ENCODE measurements at places on chromosomes 2 and 18.

GRCh38 chr18:43277164-43277600, at the start of gene SYT4:
Gene SYT4 (minus strand): TSS chr18:43277490. CDS start chr18:43277281, 209 bp downstream.
- DNase-seq, result no peak

DNA sequence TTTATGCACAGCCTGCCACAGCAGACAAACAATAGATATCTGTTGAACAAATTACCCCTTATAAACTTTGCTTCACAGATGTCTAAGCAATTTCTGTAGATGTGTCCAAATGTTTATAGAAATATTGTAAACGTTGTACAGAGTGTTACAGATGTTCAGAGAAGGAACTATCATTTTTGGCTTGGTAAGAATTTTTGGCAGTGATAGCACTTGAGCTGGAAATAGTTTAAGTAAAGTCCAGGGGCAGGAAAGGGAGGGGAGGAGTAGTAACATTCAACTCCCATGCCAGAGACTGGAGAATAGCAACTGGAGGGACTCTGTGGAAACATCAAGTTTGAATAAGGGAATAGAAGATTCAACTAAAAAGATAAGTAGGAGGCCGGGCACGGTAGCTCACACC, 4.4 kb downstream of the PTRHD1 start:
- DNase-seq, result no peak

- no peak for DNase-seq
Observed at GRCh38 chr18:8705238-8705960, at the start of gene MTCL1. Gene MTCL1 (plus strand): TSS chr18:8705556. CDS start chr18:8705661, 105 bp downstream.

DNA sequence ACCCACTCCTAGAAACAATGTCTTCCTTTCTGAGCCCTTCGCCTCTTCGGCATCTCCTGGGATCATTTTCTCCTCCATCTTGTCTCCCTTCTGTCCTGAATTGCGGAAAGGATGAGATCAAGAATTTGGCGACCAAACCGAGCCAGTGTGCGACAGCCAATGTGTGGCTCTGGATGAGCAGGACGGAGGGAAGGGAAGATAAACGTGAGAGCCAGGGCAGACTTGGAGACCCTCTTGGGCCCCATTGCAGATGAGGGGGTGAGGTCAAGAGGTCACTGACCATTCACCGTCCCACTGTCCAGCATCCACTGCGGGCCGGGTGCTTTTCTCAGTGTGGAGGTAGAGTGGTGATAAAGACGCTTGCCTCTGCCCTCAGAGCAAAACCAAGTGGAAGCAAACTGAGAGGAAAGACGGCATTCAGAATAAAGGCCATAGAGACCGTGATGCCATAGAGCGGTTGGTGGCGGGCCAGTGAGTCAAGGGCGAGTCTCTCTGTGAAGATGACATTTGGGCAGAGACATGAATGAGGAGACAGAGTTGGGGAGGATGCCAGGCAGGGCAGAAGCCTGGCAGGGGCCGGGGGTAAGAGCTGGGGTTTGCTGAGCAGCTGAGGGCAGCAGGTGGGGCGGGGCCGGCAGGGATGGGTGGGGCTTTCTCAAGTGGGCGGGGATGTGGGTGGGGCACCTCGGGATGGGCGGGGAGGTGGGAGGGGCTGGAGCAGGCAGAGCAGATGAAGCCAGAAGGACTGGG, 55.6 kb downstream of the ACAA2 start:
- no peak for DNase-seq

DNA sequence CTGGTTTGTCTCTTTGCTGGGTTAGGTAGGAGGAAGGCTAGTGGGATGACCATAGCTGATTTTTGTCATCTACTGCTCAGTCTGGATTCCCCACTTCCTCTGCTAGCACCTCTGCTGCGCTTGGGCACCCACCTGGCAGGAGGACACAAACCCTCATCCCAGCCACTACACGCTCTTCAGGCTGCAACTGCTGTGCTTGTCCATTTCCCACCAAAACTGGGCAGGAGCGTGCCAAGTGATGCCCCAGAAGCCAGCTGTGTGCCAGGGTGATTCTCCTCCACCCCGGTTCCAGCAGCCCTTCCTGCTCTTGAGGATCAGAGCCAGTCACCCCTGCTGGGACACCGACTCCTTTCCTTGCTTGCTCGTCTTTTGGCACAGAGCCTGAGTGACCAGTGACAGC, 15.7 kb upstream of the PER2 start:
- DNase-seq, result no peak

GRCh38 chr2:149885946-149886345, 298.4 kb upstream of the MMADHC start:
- no peak for DNase-seq

DNA sequence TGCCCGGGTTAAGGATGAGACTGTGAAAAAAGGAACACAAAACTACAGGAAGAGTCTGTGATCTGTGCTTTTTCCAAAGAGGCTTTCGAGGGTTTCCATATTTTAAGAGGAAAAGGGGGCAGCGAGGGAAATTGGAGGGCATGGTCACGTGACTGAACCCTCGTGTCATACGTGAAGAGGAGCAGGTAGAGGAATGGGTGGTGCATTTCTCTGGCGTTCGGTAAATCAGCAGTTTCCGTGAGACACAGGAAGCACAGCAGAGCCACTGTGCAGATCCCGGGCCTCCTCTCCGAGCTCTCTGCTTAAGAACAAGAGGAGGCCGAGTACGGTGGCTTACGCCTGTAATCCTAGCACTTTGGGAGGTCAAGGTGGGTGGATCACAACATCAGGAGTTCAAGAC, 219.7 kb downstream of the NDUFA10 start:
- no peak for DNase-seq

DNA sequence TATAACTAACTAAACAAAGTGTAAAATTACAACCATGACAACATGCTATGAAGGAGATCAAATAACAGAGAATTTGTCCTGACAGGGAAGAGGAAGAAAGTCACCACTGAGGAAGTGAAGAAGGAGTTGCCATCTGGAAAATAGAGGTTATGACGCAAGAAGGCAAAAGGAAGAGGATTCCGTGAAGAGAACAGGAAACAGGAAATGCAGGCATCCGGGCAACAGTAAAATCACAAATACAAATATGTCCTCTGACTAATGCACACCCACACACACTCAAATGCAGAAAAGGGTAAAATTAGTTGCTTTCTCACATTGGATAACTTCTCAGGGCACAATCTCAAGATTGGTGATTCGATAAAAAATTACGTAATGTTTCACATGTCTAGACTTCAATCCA, 278.4 kb downstream of the TMX3 start:
- DNase-seq, result no peak

- peak; percentile 15 for DNase-seq
Observed at GRCh38 chr2:121356058-121356640, 71.1 kb upstream of the TFCP2L1 start.

DNA sequence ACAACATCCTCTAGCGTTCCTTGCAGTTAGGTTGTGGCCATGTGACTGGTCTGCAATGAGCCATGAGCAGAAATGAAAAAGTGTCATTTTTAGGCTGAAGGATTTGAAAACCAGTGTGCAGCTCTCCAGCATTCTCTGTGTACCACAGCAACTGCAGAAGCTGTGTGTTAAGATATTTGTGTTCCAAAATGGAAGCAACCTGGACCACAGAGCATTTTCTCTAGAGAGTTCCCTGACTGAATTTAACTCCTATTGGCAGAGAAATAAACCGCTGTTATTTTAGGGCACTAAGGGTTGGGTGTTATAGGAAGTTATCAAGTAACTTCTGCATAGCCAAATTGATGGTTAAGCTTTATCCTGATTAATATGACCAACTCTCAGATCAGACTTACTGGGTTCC, 257.2 kb upstream of the THUMPD2 start:
- no peak for DNase-seq

- no peak for DNase-seq
Observed at GRCh38 chr2:219514836-219515235, 554 bp downstream of the ASIC4 start.

DNA sequence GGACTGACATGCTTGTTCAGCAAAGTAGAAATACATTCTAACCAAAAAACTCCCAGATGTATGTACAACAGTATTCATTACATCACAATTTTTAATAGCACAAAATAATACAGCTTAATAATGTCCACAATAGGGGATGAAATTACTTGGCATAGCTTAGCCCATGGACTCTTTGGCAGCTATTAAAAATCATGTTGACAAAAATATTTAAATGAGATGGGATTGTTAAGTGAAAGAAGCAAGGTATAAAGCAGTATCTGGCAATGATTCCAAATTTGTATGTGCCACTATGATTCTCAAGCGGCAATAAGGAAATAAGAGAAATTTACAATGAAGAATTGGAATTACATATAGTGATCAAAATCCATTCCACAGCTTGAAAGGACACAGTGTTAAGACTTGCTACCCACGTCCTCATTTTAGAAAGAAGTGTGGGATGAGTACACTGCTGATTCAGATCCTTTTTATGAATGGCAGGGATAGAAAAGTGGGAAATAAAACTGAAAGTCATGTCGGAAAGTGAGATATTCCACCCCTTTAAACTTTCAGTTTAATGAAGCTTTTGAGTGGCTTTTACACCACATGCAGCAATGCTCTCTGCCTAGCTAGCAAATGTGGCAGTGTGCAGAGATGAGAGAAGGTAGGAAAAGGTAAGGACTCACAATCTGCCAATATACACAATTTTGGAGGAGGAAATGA, 2.4 kb downstream of the GAREM1 start:
- no peak for DNase-seq

- no peak for DNase-seq
Observed at GRCh38 chr2:175698061-175698460, 304.0 kb downstream of the LNPK start.

DNA sequence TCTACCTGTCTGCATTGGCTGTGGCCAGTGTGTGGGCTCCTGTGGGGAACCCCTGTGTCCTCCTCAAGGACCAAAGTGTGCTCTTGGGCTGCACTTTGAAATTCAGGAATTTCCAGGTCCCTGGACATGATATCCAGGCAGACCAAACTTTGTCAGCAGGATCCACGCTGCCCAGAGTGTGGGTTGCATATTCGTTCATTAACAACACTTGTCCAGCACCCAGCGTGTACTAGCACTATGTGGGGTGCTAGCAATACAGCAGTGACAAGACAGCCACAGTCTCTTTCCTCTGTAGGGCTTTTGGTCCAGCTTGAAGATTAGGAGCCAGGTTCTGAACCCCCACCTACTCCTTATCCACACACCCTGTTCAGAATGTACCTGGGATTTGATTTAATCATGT, 304.5 kb downstream of the ZNF521 start:
- no peak for DNase-seq

DNA sequence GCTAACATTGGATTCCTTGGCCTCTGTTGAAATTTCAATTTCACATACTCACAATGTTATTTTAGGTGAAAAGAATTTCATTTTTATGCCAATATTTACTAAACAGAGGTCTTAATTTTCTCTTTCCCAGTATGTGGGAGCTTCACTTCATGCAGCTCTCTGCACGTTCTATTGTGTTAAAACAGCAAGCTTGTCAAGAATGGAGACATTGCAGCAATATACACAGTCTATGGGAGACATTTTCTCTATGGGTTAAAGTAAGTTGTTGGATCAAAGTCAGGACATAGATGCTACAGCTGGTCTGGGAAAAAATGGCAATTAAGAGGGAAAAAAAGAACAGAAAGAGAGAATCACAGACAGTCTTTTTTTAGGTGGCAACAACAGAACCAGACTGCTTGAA, 70.4 kb upstream of the ARHGAP15 start:
- no peak for DNase-seq

GRCh38 chr2:96110621-96111256, 5.6 kb downstream of the ADRA2B start:
- no peak for DNase-seq

- no peak for DNase-seq
Observed at GRCh38 chr2:204432196-204432595, 113.1 kb upstream of the PARD3B start.

- DNase-seq, result no peak
Observed at GRCh38 chr2:84442888-84443287, 16.2 kb downstream of the SUCLG1 start.

DNA sequence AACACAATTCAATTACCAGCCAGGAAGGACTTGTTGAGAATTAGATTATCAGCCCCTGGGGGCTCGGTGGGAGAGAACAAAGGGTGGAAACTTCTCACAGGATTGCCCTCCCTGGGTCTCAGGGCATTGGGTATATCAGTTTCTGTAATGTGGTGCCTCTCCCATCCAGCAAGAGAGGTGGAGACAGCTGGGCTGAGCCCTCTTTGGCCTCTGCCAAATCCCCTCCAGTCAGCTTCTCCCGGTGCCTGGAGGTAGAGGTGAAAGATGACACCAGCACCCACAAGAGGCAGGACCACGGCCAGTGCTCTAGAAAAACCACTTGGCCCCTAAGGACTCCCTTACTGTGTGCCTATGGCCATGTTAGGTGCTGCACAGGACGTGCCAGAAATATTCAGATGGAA, 179.7 kb downstream of the HAUS1 start:
- DNase-seq, result no peak

- DNase-seq, result no peak
Observed at GRCh38 chr2:231332388-231332787, 63.1 kb upstream of the B3GNT7 start.

- DNase-seq, result no peak
Observed at GRCh38 chr2:100563407-100564247, 834 bp downstream of the PDCL3 start.

DNA sequence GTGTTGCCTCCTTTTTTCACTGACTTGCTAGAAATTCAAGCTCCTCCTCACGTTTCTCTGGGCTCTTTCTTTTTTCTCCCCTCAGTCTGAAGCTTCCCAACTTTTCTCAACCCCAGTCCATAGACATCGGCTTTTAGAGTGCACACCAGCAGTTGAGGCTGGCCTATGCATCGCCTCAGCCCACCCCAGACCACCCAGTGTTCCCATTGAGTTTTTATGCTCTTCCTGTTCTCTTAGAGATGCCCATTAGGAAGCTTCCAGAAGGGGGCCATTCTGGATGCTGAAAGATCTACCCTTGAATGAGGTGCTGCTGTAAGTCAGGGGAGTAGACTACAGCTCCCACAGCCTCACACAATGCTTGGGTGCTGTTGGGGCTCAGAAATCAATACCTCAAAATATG, 12.0 kb upstream of the GYPC start:
- DNase-seq, result no peak

- no peak for DNase-seq
Observed at GRCh38 chr2:200615247-200615646, 29.4 kb downstream of the AOX1 start.

GRCh38 chr2:224747765-224748164, 31.6 kb upstream of the CCDC195 start:
- DNase-seq, result no peak

DNA sequence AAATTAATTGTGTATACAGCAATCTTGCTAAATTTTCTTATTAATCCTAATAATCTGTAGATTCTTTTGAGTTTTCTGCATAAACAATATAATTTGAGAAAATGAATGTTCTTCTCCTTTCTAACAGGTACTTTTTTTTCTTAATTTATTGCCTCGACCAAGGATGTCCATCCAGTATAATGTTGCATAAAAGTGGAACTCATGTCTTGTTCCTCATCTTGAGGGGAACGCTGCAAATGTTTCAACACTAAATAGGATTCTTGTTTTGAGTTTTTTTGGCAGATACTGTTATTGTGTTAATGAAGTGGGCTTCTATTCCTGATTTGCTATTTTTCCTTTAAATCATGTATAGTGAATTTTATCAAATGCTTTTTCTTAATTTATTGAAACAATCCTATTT, 244.4 kb upstream of the REV1 start:
- DNase-seq, result no peak
